ENCODE measurements at places on chromosomes 12 and 14.

GRCh38 chr14:50036211-50036610 lies 80.2 kb downstream of the VCPKMT start:
- DNase-seq, result no peak

DNA sequence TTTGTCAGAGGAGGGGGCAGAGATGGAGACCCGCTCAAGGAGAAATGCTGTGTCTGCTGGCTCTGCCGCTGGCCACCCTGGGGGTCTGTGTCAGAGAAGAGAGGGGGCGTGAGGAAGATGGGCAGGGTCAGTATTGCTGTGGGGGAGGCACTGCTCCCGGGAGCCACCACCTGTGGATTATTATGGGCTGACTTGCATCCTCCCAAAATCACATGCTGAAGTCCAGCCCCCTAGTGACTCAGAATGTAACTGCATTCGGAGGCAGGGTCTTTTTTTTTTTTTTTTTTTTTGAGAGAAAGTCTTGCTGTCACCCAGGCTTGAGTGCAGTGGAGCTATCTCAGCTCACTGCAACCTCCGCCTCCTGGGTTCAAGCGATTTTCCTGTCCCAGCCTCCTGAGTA lies 12.3 kb downstream of the ABCD4 start:
- DNase-seq, result peak; percentile 18

- no peak for DNase-seq
These were observed 64.0 kb downstream of the PPP1R12A start for GRCh38 chr12:79870916-79871315.

- DNase-seq, result no peak
These were observed 12.2 kb downstream of the ITPK1 start for GRCh38 chr14:93103392-93104080.

GRCh38 chr14:61584331-61584741 lies 111.0 kb upstream of the HIF1A start:
- peak; percentile 80 for DNase-seq

DNA sequence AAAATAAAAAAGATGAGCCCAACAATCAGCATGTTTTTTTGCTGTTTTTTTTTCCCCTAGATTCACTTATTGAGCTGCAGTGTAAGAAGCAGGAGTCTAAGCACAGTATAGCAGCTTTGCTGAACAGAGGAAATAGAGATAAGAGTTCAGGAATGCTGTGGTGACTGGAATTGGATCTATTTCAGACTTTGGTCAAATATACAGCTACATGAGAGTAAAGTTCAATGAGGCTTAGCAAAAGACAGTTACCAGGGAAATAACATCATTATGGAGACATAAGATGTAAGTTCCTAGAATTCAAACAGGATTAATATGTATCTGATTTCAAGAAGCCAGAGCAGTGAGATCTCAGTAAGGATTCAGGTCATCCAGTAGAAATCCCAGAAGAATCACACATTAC lies 613.0 kb downstream of the RPS29 start:
- DNase-seq, result peak; percentile 80

GRCh38 chr12:106417926-106418910 lies 60.7 kb downstream of the POLR3B start:
- peak; percentile 76 for DNase-seq

DNA sequence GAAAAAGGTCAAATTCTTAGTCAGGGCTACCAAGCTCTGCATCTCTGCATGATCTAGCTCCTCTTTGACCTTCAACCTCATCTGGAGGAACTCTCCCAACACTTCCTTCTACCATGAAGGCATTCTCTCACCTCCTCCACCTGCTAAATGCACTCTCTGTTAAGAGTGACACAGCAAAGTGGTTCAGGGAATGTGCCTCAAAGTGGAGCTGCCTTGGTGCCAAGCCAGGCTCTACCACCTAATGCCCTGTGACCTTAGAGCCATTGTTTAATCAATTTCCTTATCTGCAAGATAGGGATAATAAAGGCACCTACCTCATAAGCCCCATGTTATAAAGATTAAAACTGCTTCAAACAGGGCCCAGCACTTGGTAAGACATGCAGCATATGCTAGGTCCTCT lies 236.7 kb downstream of the ANO2 start:
- no peak for DNase-seq

- DNase-seq, result no peak
These were observed 33.7 kb upstream of the SCAF11 start for GRCh38 chr12:46024099-46024498.

- no peak for DNase-seq
These were observed 82.2 kb upstream of the NEDD1 start for GRCh38 chr12:96824838-96825236.

GRCh38 chr14:87044807-87045206 lies 948.2 kb downstream of the GALC start:
- no peak for DNase-seq

- DNase-seq, result peak; percentile 64
These were observed 34.4 kb upstream of the SYCP3 start for GRCh38 chr12:101773650-101774162.

GRCh38 chr12:81176796-81177195 lies 98.9 kb downstream of the ACSS3 start:
- peak; percentile 1 for DNase-seq

DNA sequence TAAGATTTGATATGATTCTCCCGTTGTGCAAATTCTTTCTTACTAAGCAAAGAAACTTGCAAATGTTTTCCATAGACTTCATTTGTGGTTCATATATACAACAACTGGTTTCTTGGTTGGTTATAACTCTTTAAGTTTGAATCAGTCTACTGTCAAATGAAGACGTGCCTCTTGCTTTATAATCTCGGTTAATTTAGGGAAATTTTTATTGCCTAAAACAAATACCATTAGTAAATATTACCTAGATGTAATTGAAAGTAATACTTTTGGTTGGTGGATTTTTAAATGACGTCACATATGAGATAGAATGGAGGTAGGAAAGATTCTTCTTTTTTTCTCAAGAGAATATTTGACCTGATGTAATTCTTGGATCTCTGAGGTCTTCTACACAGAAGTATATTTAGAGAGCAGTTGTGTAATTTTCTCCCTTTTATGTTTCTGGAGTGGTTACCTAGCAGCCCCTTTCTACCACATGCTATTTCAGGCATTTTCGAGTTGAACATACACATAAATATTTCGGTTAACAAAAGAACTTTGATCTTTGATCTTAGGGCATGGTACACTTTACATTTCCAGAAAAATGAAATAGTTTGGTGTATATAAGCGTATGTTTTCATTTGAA lies 1.7 kb downstream of the ATF7IP start:
- DNase-seq, result peak; percentile 37

GRCh38 chr12:60230056-60230455 lies 634.2 kb downstream of the SLC16A7 start:
- peak; percentile 63 for DNase-seq

GRCh38 chr12:121651320-121651719 lies 18.1 kb downstream of the MORN3 start:
- DNase-seq, result no peak

- no peak for DNase-seq
These were observed 186.5 kb upstream of the LHX5 start for GRCh38 chr12:113658006-113658655.

DNA sequence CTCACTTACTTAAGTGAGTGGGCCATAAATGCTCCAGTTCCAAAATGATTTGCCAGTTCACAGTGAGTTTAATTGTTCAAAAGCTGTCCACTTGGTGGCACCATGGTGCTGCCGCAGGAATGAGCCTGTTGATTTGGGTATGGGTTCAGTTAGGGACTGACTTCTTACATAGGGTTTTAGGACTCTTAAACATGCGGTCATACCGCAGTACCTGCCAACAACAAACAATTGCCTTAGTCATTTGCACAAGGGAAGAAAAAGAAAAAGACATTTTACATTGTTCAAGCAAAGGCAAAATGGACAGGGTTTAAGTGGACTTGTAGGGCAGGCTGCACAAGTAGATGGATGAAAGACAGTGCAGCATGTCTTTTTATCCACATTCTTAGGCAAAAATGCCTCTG lies 80.0 kb upstream of the DBX2 start:
- DNase-seq, result peak; percentile 54

GRCh38 chr12:51493281-51493680 lies 68.7 kb downstream of the SLC4A8 start:
- DNase-seq, result no peak

- DNase-seq, result peak; percentile 85
These were observed 12.5 kb upstream of the RCOR1 start for GRCh38 chr14:102579696-102580549.

- DNase-seq, result no peak
These were observed 30.6 kb upstream of the SYCP3 start for GRCh38 chr12:101769865-101770264.

DNA sequence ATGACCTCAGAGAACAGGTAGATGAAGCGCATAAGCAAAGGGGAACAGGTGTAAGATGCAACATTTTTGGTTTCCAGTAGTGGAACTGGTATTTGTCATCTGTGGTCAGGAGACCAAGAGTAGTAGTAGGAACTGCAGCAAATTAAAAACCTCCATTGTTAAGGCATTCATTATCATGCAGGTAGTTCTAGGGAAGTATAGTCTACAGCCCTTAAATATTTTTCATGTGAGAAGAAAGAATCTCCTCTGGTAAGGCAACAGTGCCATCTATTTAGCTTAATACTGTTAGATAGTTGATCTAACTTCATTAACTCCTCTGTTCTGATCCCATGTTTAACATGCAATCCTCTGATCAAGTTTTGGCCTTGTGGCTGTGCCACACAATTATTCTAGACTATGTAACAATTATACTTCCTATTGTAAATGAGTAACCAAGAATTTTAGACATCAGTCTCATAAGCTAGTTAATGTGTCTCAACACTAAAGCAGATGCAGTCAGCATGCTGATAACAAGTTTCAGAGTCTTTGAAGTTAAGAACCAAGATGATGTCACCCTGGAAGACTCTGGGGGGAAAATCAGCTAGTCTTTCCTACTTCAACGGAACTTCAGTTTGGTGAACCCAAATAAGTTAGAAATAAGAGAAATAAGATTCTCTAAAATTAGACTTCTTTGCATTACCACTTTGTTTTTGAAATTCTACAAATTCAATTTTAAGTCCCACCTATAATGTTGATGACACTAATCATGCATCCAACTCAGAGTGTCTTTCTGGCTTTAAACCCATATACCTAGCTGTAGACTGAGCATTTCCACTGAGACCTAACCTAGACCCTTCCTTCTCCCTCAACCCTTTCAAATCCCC lies 70.9 kb downstream of the STXBP6 start:
- DNase-seq, result no peak

DNA sequence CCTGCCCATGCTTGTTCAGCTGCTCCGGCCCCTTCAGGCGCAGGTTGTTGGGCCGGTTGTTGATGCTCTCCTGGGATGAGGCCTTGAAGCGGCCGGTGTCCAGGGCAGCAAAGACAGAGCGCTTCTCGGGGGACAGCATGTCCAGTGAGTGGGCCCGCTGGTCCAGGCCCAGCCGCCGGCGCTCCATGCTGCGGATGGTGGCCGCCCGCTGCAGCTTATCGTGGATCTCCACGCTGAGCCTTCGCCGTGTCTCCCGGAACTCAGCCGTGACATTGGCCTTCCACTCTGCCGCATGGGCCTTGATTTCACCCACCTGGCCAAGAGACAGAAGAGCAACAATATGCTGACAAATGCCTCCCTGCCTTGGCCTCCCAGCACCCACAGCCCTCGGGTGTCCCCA lies 137.2 kb downstream of the KCNK10 start:
- no peak for DNase-seq

GRCh38 chr12:90896164-90896563 lies 58.8 kb downstream of the CCER1 start:
- peak; percentile 94 for DNase-seq

DNA sequence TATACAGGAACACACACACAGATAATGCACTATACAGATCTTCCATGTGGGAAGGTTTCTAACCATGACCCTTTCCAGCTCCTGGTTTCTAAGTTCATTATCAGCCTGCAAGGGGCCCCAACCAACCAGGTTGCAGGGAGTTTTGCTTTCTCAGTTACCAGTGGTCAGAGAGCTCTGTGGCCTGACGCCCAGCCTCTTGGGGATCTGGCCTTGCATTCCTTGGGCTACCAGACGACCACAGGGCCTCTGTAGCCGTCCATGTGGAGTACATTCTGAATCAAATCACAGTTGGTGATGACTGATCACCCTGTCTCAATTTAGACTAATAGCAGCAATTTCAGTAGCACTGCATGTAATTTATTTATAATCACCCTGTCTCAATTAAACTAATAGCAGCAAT lies 47.5 kb downstream of the PAH start:
- no peak for DNase-seq

DNA sequence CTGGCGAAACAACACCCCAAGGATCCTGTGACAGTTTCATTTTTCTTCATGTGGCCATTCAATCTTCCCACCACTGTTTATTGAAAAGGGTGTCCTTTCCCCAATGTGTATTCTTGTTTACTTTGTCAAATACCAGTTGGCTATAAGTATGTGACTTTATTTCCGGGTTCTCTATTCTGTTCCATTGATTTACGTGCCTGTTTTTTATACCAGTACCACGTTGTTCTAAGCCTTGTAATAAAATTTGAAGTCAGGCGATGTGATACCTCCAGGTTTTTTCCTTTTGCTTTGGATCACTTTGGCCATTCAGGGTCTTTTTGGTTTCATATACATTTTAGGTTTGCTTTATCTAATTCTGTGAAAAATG lies 9.1 kb upstream of the MGAT4C start:
- DNase-seq, result no peak
